ENCODE measurements at places on chromosomes 7 and 10.

DNA sequence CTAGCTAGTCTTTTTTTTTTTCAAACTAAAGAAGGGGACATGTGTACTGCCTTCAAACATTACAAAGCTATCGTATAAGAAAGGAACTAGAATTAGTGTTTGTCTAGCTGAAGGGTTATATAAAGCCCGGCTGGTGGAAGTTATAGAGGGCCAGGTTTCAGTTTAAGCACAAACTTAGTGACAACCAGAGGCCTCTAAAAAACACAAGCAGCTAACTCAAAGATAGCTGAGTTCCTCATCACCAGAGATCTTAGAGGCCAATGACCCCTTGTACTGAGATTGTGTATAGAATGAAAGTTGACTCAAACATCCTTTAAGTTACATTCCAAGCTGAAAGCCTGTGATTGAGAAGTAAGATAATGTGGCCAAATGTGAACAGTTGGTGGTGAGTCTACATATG lies 28.1 kb upstream of the SGMS1 start:
- no peak for DNase-seq

GRCh38 chr7:34823650-34824258 lies 165.7 kb downstream of the NPSR1 start:
- DNase-seq: peak; percentile 67

GRCh38 chr7:77985974-77986339 lies 187.4 kb downstream of the PHTF2 start:
- no peak for DNase-seq

- no peak for DNase-seq
Measured at GRCh38 chr10:133159611-133159949, 439 bp upstream of the KNDC1 start.

DNA sequence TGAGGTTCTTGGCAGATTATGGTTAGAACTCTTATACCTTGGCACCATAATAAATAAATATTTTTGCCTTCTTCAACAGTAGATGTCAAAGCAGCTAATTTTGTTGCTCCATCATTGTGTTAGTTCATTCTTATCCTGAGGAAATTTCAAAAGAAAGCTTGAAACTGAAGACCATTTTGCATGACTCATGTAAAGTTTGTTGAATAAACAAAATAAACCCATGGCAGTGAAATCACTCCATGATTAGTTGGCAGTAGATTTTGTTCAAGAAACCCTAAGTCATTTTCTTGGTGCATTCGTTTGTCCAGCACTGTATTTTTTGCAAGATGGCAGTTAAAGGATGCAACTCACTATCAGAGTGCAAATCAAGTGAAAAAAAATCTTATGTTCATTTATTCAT lies 91.6 kb downstream of the HECW1 start:
- DNase-seq: no peak

DNA sequence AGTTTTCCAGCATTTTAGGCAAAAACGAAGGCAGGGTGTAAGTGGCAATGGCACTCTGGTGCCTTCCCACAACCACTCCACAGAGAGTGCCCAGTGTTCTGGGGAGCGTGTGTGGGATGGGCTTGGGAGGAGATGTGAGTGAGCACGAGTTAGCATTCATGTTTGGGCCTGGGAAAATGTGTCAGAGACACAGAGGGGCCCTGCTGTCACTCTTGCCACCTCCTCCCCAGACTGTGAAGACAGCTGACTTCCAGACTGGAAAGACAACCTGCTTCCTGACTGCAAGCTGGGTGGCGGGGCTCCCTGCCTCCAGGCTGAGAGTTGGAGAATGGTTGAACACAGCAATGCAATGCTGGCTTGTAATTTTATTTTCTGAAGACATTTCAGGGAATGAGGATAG lies 454.5 kb upstream of the ZMIZ1 start:
- DNase-seq: no peak

- DNase-seq: no peak
Measured at GRCh38 chr10:27440021-27440420, 64.1 kb upstream of the RAB18 start.

GRCh38 chr10:63374991-63375390 lies 90.8 kb downstream of the JMJD1C start:
- DNase-seq: no peak

DNA sequence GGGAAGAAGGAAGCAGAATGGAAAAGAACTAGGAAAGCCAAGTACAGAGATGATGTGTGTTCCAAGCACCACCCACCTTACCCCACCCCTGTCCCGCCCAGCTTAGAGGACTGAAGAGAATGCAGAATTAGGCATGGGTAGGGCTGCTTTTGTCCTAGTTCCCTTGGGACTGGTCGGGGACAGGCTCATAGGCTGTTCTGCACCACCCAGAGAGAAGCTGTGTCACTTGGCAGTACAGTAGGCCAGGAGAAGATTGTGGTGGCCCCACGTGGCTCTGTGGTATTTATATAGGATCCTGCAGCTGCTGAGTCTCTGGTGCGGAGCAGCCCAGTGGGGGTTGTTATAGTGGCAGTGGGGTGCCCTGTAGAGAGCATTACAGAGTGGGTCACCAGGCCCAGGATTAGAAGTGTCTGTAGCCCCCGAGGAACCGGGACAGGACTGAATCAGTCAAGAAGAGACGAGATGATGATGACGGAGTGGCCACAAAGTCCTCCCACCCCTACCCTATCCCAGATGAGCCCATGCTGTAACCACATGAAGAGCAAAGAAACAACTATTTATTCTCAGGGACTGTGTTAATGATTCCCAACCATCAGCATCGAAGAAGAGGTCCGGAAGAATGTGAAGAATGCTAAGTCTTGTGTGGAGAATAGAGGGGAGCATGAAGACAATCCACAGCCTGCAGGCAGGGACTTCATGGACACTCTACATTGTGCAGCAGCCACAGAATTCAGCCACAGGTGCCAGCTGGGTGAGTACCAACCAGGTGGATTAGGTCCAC lies 88.9 kb downstream of the C1GALT1 start:
- DNase-seq: no peak

GRCh38 chr10:43913676-43914235 lies 265.1 kb upstream of the ZNF32 start:
- DNase-seq: no peak

DNA sequence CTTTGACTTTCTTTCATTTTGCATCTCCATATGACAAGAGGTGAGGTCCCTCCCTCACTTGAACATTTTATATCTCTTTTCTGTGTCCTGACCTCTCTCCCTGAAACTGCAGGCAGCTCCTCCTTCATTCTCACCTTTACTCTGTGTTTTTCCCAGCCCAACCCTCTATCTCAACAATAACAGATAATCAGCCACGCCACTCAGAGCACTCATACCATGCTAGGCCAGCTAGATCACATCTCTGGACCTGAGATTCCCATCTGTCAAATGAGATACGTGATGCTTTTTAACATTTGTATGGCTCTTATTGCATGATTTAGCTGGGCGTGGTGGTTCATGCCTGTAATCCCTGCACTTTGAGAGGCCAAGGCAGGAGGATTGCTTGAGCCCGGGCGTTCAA lies 63.1 kb upstream of the PDCD4 start:
- DNase-seq: no peak

GRCh38 chr7:157693521-157694375 lies 356.9 kb downstream of the DNAJB6 start:
- no peak for DNase-seq

DNA sequence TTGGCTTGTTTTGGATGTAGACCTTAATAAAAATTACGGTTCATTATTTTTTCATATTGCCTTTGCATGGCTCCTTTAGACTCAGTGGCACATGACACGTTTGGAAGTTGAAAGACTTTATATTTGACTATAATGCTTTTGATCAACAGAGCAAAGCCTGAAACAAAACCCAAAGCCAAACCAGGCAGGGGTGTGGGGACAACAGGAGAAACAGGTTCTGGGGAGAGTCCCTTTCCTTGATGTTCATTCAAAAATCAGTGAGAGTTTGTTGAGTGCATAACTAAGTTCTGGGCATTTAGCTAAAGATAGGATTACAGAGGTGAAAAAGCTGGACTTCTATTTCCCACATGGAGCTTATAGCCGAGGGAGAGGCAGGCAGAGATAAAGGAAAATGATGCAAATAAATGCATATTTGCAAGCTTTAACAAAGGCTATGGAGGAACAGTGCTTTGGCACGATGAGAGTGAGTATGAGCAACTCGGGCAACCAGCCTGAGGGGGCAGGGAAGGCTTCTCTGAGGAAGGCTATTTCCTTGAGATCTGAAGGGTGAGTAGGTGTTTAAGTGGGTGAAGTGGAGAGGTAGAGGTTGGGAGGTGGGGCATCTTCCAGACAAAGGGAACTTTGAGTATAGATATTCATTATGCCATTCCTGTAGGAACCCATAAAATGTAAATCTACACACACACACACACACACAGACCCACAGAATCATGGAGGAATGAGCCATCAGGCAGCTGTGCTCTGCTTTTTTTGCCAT lies 34.5 kb upstream of the PDZD8 start:
- no peak for DNase-seq

Measured in stimulated activated CD4-positive, alpha-beta T cell treated with anti-CD3 and anti-CD28 coated beads, Interleukin-2, amount 100 ng/mL, for 24 hours (primary cell).